Lung microvascular endothelial cell (primary cell): ENCODE measurements at places on chromosomes 4 and X. TPM values are rescaled to one million over a fixed set of nuclear protein-coding genes. Genes with fewer than 3 reads are reported as not detected.

BTC gene
- not detected in 2 replicates for total RNA-seq

GATA1 gene
- total RNA-seq, result not detected in 2 replicates

GEMIN8 gene
- 8.1 and 12.2 TPM in 2 replicates for total RNA-seq

SLIT2 gene
- 0.40 and 0.44 TPM in 2 replicates for total RNA-seq

TKTL2 gene
- not detected in 2 replicates for total RNA-seq

MGARP gene
- total RNA-seq, result 0.40 and 0.44 TPM in 2 replicates

ETFDH gene
- total RNA-seq, result 9.8 and 12.3 TPM in 2 replicates

ADH5 gene
- 36.7 and 50.3 TPM in 2 replicates for total RNA-seq

WDR17 gene
- total RNA-seq, result under 0.01 and 0.22 TPM in 2 replicates

MAGEA8 gene
- total RNA-seq, result not detected in 2 replicates

GIMD1 gene
- not detected in 2 replicates for total RNA-seq

TREX2 gene
- 4.4 and 7.7 TPM in 2 replicates for total RNA-seq

TMPRSS11A gene
- total RNA-seq, result not detected in 2 replicates
